ENCODE measurements at places on chromosomes 13 and 19.

DNA sequence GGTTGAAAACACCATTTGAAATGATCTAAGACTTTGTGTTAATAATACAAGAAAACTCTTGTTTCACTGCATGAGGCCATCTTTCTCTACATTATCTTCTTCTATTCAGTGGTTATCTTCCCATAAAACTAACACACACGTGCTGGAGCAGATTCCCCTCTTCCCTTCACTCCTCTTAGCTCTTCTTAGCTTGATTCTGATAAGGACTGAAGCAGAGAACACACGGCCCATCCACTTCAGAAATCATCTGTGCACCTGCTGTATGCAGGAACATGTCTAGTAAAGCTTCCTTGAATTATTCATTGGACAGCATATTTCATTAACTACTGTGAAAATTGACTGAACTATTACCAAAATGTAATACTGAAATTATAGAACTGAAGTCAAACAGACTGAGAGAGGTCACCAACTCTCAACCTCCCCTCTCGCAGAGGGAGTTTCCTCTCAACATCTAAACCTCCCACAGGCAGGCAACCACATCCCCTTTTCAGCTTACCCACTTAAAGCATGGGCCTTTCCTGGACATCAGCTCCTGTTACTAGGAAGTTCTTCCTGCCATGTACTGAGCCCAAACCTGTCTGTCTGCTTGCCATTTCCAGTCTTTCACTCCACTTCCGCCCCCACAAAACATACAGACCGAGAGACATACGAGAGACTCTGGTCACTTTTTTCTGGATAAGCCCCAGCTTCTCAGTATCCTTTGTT lies 113.9 kb downstream of the CRYL1 start:
- DNase-seq, result no peak

DNA sequence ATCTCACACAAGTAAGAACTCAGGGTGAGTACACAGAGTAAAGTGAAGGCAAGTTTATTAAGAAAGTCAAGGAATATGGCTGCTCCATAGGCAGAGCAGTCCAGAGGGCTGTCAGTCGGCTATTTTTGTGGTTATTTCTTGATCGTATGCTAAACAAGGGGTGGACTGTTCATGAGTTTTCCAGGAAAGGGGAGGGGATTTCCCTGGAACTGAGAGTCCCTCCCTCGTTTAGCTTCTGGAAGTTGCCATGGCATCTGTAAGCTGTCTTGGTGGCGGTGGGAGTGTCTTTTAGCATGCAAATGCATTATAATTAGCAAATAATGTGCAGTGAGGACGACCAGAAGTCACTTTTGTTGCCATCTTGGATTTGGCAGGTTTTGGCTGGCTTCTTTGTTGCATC lies 5.8 kb upstream of the VSTM1 start:
- DNase-seq, result no peak

DNA sequence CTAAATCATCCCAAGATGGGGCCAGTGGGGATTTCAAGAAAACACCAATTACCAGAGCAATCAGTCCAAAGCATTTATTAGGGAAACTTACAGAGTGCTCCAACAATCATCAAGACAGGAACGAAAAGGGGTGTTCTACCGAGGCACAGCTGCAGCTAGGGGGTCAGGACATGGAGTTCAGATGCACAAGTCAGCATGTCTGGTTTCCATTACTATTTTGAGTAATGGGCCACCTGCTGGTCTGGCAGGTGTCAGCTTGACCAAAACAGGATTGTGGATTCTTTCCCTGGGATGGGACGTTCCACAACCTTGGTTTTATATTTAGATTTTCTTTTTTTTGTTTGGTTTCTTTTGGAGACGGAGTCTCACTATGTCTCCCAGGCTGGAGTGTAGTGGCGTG lies 3.9 kb upstream of the UBL5 start:
- no peak for DNase-seq

DNA sequence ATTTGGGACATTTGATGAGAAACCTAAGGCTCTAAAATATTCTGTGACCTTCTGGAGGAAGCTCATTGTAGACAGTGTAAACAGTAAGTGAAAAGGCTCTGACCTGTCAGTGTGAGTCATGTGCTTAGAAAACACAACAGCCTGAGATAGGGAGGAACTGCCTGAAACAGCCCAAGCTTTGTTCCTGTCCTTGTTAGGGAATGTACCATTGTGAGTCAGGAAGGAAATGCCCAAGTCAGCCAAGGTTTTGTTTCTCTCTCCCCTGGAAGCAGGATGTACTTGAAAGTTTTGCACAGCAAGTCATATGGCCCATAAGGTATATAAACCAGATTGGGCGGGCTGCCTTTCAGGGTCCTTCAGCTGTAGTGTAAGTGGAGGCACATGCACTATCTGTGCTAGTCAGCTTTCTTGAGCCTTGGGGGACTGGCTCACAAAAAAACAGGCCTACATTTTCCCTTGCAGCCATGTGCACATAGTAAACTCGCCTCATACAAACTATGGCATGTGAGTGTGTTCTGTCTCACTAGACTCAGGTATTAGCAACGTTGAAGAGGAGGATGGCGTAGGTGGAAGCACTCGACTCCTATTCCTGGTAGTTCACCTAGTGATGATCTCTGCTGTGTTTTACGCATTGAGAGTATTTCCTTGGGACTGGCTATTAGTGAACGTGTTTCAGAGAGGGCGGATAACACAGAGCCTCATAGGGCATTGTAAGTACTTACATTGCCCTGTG lies 141.2 kb upstream of the KLHL1 start:
- no peak for DNase-seq

DNA sequence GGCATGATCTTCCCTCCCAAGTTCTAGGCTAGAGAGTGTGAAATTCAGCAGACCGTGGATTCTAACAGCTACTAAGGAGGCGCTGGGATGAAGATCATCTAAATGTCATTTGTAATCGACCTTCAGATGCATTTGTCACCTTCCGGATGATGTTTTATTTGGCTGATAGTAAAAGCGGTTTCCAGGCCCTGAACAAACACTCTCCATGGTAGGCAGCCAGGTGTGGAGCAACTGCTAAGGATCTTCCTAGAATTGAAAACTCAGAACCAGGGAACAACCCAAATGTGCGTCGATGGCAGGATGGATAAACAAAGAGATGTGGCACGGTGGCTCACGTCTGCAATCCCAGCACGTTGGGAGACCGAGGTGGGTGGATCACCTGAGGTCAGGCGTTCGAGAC lies 107.2 kb upstream of the CACNA1A start:
- no peak for DNase-seq

Data from NCI-H226 (cell line).